ENCODE measurements at places on chromosomes 5 and 9.

DNA sequence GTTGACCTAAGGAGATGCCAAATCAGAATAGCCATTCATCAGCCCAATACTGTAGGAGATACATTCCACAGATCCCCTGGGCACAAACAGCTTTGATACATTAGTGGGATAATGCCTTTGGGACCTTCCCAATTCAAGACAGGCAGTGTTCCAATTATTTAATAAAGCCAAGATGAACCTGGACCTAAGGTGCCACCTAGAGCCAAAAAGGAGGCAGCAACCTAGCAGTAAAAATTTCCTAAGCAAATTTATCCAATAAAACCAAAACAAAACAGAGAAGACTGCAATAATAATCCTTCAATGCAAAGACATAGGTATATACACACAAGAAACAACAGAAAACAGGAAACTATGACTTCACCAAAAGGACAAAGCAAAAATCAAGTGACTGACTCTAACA, 253.0 kb downstream of the HINT1 start:
- DNase-seq: peak; percentile 1

GRCh38 chr9:128712451-128713410, 10.4 kb downstream of the PKN3 start:
- DNase-seq: no peak

GRCh38 chr5:144510845-144511579, 340.3 kb downstream of the KCTD16 start:
- no peak for DNase-seq

DNA sequence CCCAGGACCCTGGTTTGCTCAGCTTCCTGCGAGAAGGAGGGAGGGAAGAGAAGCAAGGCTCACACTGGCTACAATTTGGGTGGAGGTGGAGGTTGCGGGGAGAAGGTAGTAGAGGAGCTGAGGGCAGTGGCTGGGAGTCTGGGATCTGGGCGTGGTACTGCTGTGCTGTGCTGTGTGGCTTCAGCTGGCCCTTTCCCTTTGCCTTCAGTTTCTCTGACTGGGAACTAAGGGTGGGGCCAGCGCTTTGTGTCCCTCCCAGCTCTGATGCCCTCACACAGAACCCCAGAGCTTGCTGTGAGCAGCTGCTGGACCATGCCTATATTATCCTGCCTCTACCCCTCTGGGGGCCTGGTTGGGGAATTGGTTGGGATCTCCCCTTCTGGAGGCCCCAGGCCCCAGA, 60.9 kb downstream of the RGS3 start:
- DNase-seq: no peak

GRCh38 chr5:24401773-24402172, 243.0 kb downstream of the CDH10 start:
- no peak for DNase-seq

GRCh38 chr5:36596247-36596646, 10.2 kb upstream of the SLC1A3 start:
- DNase-seq: no peak

GRCh38 chr5:68406767-68407241, 191.2 kb downstream of the PIK3R1 start:
- DNase-seq: no peak

DNA sequence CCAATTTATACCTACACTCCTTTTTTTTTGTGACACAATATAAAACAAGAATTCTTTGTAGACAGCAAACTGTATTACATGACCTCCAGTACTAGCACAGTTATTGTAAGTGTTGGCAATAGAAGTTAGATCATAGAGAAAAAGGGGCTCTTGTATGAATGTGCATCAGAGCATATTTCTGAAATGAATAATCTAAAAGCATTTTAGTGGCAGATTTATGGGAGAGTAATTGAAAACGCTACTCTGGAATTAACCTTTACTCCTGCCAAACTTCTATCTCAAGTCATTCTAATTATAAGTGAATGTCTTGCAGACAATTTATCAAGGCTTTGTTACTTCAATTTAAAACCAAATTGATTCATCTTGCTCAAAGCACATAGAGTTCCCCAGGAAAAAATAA, 968.1 kb downstream of the TAF11L14 start:
- DNase-seq: no peak

GRCh38 chr5:65796269-65796668, 74.3 kb downstream of the NLN start:
- no peak for DNase-seq

GRCh38 chr5:3357291-3357690, 238.3 kb upstream of the IRX1 start:
- DNase-seq: peak; percentile 37

- DNase-seq: no peak
These were observed 48.7 kb upstream of the HK3 start for GRCh38 chr5:176947847-176948246.

- DNase-seq: no peak
These were observed 312.2 kb downstream of the SPOCK1 start for GRCh38 chr5:137186759-137187461.

DNA sequence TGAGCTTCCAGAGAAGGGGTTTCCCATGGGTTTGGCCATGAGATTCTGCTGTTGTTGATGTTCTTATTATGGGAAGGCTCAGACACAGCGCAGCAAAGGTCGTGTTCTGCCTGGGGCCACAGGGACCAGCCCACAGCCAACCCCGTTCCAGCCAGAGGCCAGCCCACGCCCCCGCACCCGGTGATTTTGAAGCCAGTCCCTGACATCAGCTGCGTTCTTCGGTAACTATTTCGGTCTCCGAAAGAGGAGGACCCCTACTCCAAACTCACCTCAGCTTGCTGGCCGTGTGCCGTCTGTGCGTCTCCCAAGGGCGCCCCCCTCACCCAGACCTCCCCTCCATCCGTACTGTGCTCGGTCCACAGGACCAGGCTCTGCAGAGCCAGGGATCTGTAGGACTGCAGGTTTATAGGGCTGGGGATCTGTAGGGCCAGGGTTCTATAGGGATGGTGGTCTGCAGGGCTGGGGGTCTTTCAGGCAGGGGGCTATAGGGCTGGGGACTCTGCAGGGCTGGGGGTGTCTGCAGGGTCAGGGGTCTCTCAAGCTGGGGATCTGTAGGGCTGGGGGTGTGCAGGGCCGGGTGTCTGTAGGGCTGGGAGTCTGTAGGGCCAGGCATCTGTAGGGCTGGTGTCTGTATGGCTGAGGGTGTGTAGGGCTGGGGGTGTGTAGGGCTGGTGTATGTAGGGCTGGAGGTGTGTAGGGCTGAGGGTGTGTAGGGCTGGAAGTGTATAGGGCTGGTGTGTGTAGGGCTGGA, 11.8 kb downstream of the COL5A1 start:
- no peak for DNase-seq

DNA sequence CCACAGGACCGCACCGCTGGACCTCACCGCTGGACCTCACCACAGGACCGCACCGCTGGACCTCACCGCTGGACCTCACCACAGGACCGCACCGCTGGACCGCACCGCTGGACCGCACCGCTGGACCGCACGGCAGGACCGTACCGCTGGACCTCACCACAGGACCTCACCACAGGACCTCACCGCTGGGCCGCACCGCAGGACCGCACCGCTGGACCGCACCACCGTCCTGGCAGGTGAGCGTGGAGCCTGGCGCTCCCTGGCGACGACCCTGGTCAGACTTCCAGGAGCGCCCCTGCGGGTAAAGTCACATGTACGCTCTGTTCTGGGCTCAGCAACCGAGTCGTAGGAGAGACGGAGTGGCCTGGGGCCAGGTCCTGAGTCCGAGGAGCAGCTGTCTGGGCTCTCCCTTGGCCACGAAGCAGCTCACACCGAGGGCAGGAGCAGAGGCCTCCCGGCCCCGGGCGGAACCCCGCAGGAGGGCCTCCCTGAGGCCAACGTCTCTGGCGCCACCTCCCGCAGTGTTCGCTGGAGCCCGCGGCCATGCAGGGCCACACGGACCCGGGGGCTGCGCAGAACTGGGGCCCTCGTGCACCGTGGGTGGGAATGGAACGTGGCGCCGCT, 30.5 kb downstream of the MRPL36 start:
- DNase-seq: no peak

GRCh38 chr5:6943197-6944112, 230.2 kb downstream of the TENT4A start:
- no peak for DNase-seq

GRCh38 chr9:123421801-123422455, 65.9 kb downstream of the CRB2 start:
- no peak for DNase-seq

- DNase-seq: no peak
These were observed 468.9 kb downstream of the ACTL7B start for GRCh38 chr9:108386859-108387384.

- no peak for DNase-seq
These were observed 51.0 kb upstream of the NFIL3 start for GRCh38 chr9:91474656-91475055.

- peak; percentile 76 for DNase-seq
These were observed 3.0 kb upstream of the FAM13B start for GRCh38 chr5:138035605-138036537.

GRCh38 chr5:10233505-10233904, 16.2 kb downstream of the ATPSCKMT start:
- peak; percentile 42 for DNase-seq

- peak; percentile 28 for DNase-seq
These were observed 145.7 kb downstream of the ARHGAP26 start for GRCh38 chr5:142915813-142916424.

GRCh38 chr9:70218767-70219166, 40.0 kb upstream of the SMC5 start:
- no peak for DNase-seq

GRCh38 chr9:87594194-87594593, 96.5 kb downstream of the DAPK1 start:
- no peak for DNase-seq

DNA sequence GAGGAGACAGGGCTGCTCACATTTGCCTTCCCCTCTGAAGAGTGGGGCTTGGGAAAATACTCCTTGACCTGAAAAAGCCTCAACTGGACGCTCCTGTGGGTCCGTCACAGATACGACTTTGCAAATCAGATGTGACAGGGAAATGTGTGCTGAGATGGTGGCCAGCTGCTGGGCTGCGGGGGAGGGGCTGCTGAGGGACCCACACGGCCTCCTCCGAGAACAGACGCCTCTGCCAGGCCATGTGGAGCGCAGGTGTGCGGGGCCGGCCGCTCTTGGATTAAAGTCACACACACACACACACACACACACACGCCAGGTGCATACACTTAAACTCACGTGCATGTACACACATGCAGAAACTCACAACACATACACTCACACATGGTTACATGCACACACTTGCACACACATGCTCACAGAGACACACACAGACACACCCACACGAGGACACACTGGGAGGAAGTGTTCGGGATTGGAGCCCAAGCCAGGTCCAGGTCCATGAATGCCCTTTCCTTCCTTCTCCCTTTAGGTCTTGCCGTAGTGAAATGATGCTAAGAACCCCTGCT, 167.4 kb downstream of the GAPVD1 start:
- DNase-seq: no peak

- peak; percentile 92 for DNase-seq
These were observed 110.4 kb upstream of the SARDH start for GRCh38 chr9:133848471-133849109.

DNA sequence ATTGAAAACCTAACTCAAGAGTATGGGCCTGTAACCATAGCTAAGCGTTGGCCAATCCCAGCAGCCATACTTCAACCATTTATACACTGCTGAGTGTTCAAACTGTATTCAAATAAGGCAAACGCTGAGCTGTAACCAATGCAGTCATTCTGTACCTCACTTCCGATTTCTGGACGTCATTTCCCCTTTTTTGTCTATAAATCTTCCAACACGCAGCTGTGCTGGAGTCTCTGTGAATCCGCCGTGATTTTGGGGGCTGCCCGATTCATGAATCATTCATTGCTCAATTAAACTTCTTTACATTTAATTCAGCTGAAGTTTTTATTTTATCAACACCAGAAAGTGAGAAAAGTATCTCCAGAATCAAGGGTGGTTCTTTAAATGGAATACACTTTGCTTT, 31.7 kb downstream of the MTX3 start:
- no peak for DNase-seq

GRCh38 chr9:37444890-37445289, 20.4 kb downstream of the ZBTB5 start:
- DNase-seq: no peak

- DNase-seq: no peak
These were observed 4.2 kb upstream of the PTGES start for GRCh38 chr9:129757045-129757444.

DNA sequence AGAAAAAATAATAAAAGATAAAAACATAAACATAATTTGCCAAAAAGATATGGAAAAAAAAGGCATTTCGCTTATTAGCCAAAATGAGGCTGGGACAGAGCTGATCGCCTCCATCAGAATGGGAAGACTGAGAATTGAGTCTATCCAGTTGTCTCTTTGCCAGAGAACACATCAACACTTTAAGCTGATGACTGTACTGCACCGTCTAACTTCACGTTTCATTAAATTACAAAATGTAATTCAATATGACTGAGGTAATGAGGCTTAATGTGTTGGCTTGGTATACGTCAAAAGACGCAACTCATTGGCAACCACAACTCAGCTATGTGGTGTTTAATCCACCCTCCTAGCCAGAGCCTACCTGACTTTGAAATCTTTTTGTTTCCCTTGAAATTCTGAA, 462.7 kb upstream of the CD180 start:
- peak; percentile 76 for DNase-seq

DNA sequence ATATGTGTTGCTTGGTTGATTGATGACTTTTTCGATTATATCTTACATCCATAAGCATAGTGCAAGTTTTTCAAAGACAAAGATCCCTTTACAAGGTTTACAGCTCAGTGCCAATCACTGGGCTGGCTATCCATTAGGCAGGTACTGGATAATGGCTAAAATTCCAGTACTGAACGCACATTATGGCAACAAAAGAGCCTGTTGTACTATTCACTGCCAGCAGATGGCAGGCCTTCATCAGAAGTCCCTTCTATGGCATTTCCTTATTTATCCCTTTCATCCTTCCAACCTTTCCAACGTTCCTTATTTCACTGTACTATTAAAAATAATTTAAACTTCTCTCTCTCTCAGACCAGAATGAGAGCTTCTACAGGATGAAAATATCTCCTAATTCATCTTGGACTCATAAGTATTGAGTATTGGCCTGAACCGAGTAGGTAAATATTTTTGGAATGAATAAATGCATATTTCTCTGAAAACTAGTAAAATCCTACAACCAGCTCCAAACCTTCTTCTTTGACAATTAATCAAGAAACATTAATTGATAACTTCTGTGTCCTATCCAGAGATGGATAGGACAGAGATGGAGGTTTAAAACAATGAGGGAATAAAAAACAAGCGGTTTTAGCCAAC, 6.7 kb upstream of the WNT8A start:
- peak; percentile 45 for DNase-seq

DNA sequence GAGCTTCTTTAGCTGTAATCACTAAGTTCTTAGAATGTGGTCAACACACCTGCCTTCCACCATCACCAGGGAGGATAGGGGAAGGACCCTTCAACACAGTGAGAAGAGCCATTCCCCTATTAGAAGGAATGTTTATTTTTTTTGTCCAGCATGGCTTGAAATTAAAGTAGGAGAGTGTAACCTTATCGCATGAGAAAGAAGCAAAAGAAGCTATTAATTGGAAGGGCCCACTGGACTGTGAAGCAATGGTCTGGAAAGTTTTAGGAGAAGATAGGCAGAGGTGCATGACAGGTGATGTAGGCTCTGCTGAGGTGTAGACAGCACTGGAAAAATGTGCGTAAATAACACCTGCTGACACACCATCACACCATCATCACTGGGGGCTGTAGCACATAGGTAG, 1526.0 kb downstream of the MAT2B start:
- no peak for DNase-seq
